Heart left ventricle (tissue), 16 donors: ENCODE measurements at places on chromosomes 2 and 18. TPM values are rescaled to one million over a fixed set of nuclear protein-coding genes. Genes with fewer than 3 reads are reported as not detected.

Gene NOSTRIN
- total RNA-seq, result 8.7 TPM

GRCh38 chr18:11561293-11561692 is 48.1 kb upstream of the SLC35G4 start:
- DNase-seq, result no peak

DNA sequence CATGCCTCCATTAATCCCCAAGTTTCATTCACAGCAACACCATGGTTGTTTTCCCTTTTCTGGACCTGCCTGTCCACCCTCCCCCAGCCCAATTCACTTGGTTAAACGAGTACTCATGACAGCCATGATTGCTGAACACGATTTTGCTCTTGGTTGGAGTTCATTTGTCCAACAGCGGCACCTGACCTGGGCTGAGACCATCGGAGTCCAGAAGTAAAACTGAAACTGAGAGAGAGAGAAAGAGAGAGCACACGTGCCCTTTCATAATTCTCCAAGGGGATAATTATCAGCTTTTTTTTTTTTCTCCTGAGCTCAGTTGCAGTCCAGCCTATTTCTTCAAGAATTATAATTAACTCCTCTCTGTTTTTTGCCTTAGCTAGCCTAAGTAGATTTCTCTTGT is 13.7 kb upstream of the KIF5C start:
- no peak for DNase-seq

DNA sequence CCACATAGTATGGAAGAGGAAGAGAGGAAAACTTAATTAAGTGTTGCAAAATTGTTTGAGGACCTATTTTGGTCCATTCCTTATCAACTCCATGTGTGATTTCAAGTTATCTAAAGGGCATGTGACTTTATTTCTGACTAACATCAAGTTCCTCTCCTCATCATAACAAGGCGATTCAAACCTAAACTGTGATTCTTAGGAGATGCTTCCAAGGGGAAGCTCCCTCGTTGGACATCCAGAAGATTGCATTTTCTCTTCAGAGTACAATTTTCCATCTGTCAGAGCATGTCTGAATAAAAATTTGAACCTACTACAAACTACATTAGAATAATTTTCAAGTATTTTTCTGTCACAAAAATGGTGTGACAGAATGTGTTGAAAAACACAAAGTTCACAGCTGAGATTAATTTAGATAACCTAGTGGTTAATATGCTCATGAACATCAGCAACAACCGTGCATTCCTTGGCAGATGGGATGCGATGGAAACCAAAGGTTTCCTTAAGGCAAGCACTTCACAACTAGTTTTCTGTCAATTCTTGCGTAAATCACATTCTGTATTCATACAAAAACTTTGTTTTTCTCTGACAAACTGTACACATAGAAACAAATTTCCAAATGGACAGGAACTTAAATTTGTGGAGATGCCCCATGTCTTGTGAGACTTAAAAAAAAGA is 4.2 kb downstream of the SFT2D3 start:
- DNase-seq, result no peak

GRCh38 chr2:64533882-64534281 is 9.8 kb downstream of the AFTPH start:
- DNase-seq, result no peak

- no peak for DNase-seq
These were observed 113.0 kb downstream of the MEP1B start for GRCh38 chr18:32302806-32303205.

DNA sequence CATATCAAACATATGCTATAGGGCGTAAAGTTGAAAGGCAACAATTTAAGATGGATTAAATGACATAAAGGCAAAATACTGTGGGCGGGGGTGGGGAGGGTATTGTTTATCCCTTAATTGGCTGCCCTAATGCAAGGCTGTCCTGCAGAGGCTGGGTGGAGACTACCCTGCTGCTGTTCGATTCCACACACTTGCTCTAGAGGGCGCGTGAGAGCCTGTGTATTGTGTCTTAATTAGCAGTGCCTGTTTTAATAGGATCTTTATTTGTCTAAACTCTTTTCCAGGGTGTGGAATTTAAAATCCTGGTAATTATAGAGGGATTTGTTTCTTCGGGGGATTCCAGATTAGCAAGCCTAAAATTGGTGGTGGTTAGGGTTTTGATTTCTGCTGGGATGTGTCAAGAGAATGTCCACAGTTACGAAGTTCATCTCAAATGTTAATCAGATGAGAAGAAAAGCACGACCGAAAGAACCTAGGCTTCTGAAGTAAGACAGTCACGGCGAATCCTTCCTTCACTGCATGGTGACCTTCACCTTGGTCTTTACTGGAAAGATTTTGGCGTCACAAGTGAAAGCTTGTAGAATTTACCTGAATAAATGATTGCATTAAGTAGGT is 103.5 kb upstream of the MAP3K20 start:
- peak; percentile 30 for DNase-seq

Gene COLEC12
- total RNA-seq, result 35.9 TPM

Gene EGR4
- not detected for total RNA-seq

DNA sequence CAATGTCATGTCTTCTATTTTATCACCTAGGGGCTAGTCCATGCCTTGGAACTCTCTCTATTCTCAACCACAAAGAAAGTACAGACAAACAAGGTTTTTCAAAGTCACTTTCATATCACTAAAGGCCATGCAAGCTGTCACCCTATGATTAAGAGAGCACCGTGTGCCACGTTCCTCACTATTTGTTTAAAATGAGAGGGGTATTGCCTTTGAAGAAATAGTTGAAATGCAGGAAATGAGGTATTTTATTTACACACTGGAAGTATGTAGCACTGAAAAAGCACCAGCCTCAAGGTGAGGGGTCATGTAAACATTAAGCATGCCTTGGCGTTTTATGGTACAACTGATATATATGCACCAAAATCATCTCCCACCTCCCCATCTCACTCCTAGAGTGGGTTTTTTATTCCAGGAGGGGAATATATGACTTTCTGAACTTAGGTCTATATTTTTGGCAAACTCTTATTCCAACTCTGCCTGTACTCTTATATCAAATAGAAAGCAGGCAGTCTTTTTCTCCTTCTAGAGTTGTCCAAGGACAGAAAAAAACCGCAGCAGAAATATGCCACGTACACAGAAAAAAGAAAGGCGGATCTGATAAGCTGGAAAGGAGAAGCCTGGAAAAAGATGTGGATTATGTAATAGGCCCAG is 53.5 kb downstream of the VSNL1 start:
- DNase-seq, result no peak

DNA sequence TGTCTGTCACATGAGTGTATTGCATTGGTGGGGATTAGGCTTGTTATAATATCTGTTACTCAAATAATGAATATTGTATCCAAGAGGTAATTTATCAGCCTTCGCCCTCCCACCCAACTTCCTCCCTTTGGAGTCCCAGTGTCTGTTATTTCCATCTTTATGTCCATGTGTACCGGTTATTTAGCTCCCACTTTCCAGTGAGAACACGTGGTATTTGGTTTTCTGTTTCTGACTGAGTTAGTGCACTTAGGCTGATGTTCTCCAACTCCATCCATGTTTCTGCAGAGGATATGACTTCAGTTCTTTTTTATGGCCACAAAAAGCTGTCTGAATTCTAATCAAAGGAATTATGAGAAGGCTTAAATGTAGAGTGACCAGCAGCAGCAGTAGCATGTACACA is 104.0 kb upstream of the ARHGAP28 start:
- DNase-seq, result no peak

- no peak for DNase-seq
These were observed 15.6 kb downstream of the CNOT9 start for GRCh38 chr2:218583983-218584850.

Gene SLC9A2
- 0.05 TPM for total RNA-seq

DNA sequence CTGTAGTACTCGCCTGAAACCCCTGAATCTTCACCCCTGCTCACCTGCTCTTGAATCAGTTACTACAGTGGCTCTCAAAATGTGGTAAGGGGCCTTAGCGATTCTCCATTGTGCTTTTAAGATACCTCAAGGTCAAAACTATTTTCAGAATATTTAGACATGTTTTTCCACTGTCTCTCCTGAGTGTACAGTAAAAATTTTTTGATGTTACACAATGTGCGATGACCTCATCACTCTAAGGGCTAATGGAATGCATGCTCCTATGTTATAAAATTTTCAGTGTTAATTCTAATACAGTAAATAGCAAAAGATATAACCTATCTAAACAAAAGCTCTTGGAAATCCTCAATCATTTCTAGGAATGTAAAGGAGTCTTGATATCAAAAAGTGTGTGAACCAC is 336.9 kb upstream of the PKDCC start:
- DNase-seq, result no peak

Gene IL1R2
- total RNA-seq, result 0.77 TPM

Gene BMP10
- 0.49 TPM for total RNA-seq

GRCh38 chr18:13019301-13019700 is 28.1 kb downstream of the CEP192 start:
- no peak for DNase-seq

DNA sequence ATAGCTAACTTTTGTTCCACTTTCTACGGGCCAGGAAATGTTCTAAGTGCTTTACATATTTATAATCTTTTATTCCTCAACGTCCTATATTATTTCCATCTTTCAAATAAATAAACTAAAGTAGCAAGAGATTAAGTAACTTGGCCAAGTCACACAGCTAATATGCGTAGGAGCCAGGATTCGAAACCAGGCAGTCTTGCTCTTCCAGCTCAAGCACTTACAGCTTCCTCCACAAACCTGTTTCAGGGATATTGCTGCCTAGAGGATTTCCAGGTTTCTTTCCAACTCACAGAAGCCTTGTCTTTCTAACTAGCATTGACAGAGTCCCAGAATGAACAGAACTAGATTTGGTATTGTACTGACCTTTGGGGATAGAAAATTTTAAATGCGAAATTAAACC is 102.5 kb downstream of the FIGN start:
- DNase-seq, result no peak

DNA sequence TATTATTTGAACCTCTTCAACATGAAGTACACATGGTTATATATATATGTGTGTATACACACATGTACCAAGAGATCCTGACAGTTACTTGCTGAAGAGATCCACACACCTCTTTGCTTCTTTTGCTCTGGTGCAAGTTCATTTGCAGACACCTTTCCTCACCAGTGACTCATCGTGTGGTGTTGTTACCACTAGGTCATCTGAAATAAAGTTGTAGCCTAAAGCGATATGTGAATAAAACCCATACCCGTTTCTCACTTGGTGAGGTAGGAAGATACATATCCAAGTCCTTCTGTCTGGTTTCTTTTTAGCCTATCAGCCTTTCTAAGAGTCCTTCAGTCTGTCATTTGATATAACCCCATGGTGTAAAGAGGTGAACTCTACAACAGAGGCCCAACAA is 379.4 kb upstream of the RAB12 start:
- no peak for DNase-seq

- DNase-seq, result no peak
These were observed 4.7 kb downstream of the MYT1L start for GRCh38 chr2:2326068-2327040.

GRCh38 chr2:150542692-150543091 is 55.2 kb upstream of the RND3 start:
- DNase-seq, result no peak

DNA sequence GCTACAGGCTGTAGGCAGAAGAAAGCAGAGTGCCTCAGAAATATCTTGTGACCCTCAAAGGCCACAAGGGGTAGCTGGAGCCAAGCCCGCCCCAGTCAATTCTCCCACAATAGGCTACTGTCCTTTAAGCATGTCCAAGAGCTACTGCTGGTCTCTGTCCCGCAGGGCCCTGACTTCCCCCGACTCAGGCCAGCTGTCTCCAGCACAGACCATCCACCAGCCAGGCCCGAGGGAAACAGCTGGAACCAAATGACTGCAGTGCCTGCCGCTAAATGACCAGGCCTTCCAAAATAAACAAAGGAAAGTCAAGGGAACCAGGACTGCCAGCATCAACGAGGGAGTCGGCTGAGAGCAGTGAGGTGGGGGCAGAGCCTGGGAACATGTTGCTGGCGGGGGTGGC is 36.7 kb downstream of the MCFD2 start:
- DNase-seq, result peak; percentile 79

DNA sequence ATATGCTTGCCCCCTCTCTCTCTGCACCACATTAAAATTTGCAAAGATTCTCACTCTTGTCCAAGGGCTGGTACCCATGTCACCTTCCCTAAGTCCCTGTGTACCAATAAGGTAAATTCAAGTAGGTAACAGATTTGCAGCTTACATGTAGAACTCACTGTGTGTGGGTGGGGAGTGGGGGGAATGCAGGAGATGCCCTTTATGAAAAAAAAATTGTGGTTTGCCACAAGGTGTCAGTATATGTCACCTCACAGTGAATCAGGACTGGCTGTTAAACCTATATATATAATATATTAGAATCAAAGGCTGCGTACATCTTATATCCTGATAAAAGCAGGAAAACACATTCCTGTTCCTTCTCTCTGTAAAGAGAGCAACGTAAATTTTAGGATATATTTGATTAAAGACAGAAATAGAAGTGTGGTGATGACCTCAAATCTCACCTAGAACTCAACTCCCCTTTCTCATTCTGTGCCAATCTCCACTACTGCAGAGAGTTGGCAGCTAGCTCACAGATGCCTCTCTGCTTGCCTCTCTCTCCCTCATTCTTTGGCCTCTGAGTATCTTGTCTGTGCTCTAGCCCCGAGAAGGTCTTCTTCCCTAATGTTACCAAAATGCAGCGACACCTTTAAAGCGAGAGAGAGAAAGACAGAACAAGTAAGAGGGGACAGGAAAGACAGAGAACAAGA is 536 bp downstream of the XDH start:
- DNase-seq, result no peak

Gene INPP4A
- 25.3 TPM for total RNA-seq

DNA sequence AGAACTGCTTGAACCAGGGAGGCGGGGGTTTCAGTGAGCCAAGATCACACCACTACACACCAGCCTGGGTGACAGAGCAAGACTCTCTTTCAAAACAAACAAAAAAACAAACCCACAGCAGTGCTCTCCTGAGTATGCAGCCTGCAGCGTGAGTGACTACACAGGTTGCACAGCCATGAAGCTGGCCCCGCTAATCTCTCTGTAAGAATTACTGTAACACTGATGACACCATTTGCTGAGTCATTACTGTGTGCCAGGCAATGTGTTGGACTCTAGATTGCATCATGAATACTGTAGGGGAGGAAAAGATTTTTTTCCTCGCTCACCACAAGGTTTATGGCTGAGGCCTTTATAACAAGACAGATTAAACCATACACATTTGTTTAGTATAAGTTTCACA is 118.6 kb upstream of the ATP8B1 start:
- DNase-seq, result no peak

DNA sequence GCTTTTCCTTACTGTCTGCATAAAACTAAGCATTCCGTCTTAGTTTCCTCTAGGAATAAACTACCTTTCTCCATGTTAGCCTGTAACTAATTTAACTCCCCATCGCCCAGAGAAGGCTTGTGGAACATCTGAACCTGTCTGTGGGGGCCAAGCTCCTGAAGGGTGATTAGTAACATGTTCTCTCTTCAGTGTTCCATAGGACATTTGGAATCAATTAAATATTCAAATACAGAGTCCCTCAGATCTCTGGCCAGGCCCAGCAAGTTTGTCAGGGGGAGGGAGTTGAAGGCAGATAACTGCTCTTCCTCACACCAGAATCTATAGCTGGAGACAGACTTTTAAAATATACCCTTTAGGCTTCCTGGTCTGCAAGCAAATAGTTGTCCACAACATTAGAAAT is 8.8 kb downstream of the RDH14 start:
- no peak for DNase-seq

- no peak for DNase-seq
These were observed 328.8 kb upstream of the SLC14A2 start for GRCh38 chr18:45286431-45286830.

GRCh38 chr2:195632856-195633572 is 24.0 kb upstream of the SLC39A10 start:
- DNase-seq, result no peak
